ENCODE measurements at places on chromosomes 7 and 10.

- no peak for DNase-seq
Measured at GRCh38 chr7:48118041-48118440, 29.0 kb downstream of the UPP1 start.

- no peak for DNase-seq
Measured at GRCh38 chr7:1114505-1114904, 26.6 kb downstream of the GPER1 start.

DNA sequence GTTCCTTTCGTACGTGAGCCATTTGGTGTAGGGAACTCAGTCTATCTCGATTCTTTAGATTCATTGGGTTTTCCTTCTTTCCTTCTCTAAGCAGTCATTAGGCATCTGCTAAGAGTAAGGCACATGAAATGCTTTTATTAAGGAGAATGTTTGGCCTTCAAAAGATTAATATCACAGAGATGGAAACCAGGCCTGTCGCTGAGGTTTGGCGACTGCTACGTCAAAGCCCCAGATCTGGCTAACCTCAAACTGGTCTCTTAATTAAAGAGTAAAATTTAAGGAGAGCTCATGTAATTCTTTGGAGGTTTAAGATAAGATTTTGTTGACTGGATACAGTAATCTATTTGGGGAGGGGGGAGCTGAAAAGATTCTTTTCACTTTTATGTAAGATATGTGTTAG lies 189.8 kb downstream of the JCAD start:
- no peak for DNase-seq

GRCh38 chr10:65861249-65861648 lies 1064.6 kb upstream of the LRRTM3 start:
- peak; percentile 32 for DNase-seq

GRCh38 chr7:22357311-22358175 lies 589 bp upstream of the RAPGEF5 start:
- peak; percentile 21 for DNase-seq

DNA sequence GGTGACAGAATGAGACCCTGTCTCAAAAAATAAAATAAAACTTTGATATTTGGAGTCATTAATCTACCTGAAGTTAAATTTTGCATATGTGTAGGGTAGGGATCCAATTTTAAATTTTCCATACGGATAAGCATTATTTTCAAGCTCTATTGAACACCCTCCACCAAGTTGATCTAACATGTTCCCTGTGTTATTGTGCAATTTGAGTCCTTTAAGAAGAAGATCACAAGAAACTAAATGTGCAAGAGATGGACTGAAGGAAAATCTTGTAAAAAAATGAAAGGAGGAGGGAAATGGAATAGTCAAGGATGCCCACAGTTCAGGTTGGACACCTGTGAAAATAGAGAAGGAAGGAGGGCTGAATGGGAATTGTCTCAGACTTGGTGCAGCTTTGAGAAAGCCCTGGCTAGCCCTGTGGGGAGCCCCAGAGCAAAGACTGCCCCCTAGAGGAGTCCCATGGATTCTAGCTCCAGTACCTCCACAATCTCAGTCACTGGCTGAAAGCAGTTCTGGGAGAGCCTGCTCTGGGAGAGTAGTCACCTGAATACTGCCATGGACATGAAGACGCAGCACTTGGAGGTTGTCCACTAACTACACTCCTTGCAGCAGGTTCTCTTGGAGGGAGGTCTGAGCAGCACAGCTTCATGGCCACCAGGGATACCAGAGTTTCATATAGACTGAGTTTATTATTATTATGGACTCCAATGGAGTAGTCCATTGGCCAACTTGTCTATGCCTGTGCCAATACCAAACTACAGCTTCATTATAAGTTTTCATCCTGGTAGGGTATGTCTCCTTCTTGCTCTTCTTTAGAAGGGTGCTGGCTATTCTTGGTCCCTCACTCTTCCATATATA lies 5.7 kb upstream of the TIAL1 start:
- peak; percentile 7 for DNase-seq

DNA sequence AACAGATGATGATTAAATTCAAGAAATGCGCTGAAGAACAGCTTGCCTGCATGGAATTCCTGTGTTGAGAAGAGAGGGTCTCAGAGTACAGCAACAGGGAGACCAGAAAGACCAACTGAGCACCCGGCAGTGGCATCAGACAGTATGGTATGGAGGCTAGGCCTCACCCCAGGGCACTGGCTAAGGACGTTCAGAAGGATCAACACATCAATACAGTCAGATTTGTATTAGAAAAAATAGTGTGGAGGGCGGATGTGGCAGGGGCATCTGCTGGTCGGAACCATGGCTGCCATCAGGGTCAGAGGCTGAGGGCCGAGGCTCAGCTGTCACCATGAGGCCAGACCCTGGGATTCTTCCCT lies 142.1 kb downstream of the ADARB2 start:
- no peak for DNase-seq

GRCh38 chr10:104441329-104442000 lies 87.8 kb downstream of the CFAP58 start:
- DNase-seq, result peak; percentile 46

- DNase-seq, result no peak
Measured at GRCh38 chr7:33061282-33061937, 1.2 kb downstream of the NT5C3A start.

GRCh38 chr7:131338173-131338572 lies 10.5 kb downstream of the MKLN1 start:
- DNase-seq, result no peak

- no peak for DNase-seq
Measured at GRCh38 chr10:119268871-119269506, 61.6 kb downstream of the GRK5 start.

DNA sequence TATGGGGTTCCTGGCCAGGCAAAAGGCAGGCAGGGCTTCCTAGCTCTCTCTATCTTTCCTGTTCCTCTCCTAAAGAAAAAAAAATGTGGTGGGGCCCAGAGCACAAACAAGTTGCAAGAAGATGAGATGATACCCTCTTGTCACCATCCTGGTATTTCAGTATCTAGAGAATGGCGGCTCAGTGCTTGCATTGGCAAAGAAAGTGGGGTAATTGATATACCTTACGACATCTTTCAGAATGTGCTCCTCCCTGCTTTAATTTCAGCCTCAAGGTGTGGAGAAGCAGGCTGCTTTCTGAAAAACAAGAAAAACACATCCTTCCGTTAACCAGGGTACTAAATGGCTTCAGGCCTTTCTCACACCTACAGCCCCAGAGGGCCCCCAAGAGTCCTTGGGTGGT lies 34.5 kb upstream of the CUX1 start:
- no peak for DNase-seq

GRCh38 chr7:108406222-108406890 lies 49.9 kb downstream of the NRCAM start:
- no peak for DNase-seq

DNA sequence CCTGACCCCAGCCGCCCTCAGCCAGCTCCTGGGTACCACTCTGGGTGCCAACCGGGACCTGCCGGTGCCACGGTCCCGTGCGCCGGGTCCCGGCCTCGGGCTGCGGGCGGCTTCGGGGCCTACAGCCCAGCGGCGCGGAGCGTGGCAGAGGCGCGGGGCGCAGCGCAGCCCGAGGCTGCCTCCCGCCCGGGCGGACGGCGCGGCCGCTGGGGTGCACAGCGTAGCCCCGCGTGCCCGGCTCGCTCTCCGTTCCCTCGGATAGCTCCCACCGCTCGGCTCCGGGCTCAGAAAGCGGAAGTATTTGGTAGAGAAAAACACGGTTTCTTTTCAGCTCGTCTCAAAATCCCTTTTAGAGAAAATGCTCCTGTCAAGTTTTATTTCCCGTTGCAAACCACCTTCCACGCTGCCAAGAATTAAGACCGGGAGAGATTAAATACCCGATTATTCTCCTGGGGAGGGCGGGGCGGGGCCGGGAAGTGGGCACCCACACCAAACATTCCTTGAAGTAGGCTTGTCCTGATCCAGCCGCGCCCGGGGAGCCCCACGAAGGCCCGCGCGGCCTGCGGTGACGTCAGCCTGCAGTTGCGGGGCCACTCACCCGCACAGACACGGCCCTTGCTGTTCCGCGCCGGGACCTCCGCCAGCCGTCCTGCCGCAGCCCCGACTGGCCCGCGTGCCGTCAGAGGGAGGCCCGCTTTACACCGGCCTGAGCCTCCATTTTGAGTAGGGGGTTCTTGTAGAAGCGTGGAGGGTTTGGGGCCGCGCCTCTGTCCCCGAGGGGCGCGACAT lies 7.2 kb downstream of the HOXA13 start:
- DNase-seq, result no peak

GRCh38 chr7:155352753-155353115 lies 55.1 kb downstream of the INSIG1 start:
- no peak for DNase-seq

DNA sequence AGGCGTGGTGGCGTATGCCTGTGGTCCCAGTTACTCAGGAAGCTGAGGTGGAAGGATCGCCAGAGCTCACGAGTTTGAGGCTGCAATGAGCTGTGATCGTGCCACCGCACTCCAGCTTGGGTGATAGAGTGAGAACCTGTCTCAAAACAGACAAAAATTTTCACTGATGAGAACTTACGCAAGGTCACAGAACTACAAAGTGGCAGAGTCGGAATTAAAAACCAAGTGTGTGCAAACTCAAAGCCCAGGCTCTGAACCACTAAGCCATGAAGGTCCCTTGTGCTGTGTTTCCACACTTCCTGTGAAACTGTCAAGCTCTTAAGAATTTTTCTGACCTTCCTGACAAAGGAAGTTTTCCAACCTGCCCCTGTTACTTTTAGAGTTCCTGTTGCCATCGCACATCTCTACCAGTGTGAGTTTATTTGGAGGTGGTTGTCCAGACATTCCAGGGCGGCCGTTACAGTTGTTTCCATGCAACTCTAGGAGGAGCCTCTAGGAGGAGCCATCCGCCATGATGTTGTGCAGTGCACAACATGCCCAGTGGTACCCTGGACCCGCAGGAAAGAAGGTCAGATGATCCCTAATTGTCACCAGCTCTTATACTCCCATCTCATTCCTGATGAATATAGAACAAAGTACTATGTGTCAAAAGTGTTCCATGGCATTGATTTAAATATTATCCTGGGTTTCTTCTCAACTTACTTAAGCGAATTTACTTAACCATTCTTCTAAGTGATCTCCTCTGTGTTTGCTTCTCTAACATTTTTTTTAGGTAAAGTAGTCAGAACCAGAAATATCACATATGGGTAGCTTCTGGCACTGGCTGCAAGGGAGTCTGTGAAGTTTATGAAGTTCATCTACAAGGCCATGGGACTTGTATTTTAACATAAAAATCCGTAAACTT lies 49.0 kb upstream of the LYZL1 start:
- peak; percentile 61 for DNase-seq

DNA sequence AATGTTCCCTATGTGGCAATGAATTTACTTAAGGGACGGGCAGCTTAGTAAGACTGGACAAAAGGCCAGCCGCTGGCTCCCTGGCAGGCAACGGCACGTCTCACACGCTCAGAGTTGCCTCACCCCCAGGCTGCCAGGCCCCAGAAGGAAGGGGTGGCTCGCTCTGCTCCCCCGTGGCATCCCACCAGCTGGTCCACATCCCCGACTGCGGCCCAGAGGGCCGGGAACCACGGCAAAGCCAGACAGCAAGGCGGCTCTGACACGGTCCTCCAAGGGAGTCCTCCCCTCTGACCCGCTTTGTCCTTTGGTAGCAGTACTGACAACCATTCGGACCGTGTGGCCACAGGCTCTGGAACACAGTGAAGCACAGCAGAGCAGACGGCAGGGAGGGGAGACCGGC lies 34.1 kb downstream of the NUDT1 start:
- DNase-seq, result no peak

- DNase-seq, result no peak
Measured at GRCh38 chr10:119245272-119245671, 37.9 kb downstream of the GRK5 start.

- no peak for DNase-seq
Measured at GRCh38 chr7:101705331-101705730, 76.2 kb upstream of the MYL10 start.

DNA sequence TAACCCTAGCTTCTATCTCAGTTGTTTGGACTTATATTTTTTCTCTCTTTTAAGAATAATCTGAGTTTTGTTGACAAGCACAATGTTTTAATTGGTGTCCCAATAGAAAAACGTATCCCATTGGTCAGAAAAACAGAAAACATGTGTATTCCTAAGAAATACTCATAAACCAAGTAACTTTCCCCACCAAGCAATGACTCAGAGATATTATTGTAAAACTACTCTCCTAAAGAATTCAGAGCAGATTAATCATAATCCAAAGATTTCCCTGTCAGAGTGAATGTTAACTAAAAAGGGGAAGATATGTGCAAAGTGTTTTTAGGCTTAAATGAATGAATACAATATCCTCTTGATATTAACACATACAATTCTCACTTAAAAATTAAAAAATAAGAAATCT lies 29.4 kb upstream of the MBL2 start:
- no peak for DNase-seq

DNA sequence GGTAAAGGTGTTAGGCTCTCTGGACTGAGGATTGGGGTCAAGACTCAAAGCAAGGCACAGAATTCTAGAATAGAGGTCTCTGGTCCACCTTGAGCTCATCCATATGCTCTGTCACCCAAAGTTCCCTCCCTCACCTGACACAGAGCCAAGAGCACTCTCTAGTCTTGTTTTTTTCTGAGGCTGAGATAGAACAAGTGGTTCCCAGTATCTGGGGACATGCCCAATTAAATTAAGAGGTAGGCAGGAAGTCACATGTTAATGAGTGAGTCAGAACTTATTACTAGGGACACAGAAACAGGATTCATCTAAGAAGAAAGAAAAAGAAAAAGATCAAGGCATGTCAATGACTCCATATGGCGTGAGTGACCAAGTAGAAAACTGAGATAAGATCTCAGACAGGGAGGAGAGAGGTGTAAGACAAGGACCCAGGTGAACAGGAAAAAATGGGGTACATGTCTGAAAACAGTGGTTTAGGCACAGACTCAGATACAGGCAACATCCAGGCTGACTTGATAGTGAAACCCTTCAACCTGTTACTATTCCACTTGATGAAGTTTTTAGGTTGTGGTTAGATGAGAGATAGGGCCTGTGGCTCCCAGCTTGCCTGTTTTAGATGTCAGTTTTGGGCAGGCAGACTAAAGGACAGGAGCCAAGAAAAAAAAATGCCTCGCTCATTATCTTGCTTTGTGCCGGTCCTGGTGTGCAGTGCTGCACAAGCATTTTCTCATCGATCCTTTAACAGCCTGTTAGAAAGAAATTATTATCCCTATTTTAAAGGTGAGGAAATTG lies 609.9 kb downstream of the CCSER2 start:
- DNase-seq, result no peak

DNA sequence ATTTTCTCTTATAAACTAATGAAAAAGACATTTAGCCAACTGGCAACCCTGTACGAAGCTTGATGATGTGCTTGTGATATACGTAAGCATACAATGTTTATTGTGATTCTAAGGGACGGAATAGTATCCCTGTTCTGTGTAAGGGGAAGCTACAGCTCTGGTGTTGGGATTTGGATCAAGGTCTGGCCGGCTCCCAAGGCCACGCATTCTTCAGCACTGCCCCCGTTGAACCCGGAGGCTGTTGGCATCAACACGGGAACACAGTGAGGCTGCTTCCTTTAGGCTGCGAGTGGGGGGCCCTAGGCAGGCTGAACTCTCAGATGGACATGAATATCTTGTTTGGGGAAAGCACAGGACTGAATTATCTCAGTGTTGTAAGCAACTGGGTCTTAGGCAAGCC lies 180.6 kb downstream of the CAMK1D start:
- no peak for DNase-seq

Measured in urothelium cell line (cell line).